Glomerular endothelial cell (primary cell): ENCODE measurements at places on chromosomes 12 and 14. TPM values are rescaled to one million over a fixed set of nuclear protein-coding genes. Genes with fewer than 3 reads are reported as not detected.

GRCh38 chr14:21498540-21499526 is 12.3 kb downstream of the METTL3 start:
- DNase-seq = no peak

The AVPR1A gene
- total RNA-seq = not detected in 2 replicates

- DNase-seq = no peak
Measured at GRCh38 chr12:3154006-3154405, 76.8 kb downstream of the TSPAN9 start.

GRCh38 chr12:88958946-88959345 is 378.7 kb upstream of the KITLG start:
- DNase-seq = no peak

DNA sequence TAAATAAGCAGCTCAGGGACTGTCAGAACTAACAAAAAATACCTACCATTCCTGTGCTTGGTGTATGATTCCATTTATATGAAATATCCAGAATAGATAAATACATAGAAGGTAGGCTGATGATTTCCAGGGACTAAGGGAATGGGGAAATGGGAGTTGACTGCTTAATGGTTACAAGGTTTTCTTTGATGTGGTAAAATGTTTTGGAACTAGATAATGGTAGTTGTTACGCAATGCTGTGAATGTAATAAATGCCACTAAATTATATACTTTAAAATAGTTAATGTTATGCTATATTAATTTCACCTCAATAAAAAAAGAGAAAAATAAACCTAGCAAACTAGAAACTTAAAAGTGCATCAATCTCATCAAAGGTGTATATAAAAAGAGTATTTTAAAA is 41.1 kb downstream of the CEP83 start:
- DNase-seq = no peak

The TPH2 gene
- not detected in 2 replicates for total RNA-seq

The CAPS2 gene
- total RNA-seq = 2.6 TPM in 1 of 2 replicates, not detected in the other

DNA sequence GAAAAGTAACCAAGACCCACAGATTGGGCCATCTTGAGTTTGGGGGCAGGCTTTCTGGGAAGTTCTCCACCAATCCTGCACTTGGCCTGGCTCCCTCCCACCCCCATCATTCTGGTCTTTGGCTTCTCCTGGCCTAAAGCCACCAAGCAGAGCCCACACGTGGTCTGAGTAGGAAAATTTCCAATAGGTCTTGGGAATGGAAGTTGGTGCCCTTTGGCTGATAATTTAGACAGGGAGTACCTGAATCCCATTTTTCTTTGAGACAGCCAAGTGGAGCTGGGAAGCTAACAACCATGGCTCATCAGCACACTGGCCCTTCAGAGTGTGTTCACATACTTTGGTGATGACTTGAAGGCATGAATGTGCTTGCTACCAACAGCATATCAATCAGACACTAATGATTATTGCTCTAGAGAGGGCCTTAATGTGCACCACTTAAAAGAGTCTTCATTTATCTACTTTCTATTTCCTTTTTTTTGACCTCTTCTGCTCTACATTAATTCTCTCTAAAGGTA is 156.0 kb downstream of the EGLN3 start:
- DNase-seq = no peak

The KCNA1 gene
- total RNA-seq = not detected in 2 replicates

The SINHCAF gene
- total RNA-seq = 73.8 and 93.2 TPM in 2 replicates

- no peak for DNase-seq
Measured at GRCh38 chr12:98387444-98387843, 127.9 kb upstream of the TMPO start.

DNA sequence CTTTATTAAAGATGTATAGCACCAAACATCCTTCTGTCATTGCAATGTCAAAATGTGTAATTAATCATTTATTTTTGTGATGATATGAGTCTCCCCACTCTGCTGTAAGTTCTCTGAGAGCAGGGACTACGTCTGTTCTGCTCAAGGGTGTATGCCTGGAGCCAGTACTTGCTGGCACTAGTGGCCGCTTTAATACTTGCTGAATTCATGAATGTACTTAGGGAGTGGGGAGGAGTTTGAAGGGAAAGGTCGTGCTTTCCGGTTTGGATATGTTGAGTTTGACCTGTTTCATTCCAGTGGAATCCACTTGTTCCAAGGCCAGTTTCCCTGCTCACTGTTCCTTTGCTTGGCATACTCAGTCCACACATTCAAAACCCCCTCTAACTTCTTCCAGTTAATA is 1.9 kb upstream of the DCAF5 start:
- DNase-seq = no peak

- no peak for DNase-seq
Measured at GRCh38 chr14:101709962-101710931, 51.3 kb upstream of the PPP2R5C start.

- DNase-seq = no peak
Measured at GRCh38 chr12:108410689-108411088, 71.6 kb upstream of the CMKLR1 start.

GRCh38 chr12:70213707-70214106 is 29.5 kb upstream of the CNOT2 start:
- DNase-seq = no peak

DNA sequence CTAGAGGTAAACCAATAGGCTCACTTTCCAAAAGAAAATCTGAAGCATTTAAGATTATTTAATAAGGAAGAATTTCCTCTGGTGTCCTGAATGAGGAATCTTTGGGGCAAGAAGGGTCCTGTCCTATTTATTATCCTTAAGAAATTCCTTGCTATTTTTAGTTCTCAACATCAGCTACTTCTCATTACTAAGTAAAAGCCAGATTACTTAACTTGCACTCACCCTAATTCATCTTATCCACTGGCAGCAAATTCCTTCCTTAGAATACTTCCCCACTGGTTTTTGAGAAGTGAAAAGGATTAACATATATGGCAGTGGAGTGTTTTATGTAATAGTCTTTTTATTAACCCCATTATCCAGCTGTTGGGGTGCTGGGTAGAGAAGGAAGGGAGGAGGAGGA is 767.7 kb downstream of the DIO2 start:
- DNase-seq = no peak

DNA sequence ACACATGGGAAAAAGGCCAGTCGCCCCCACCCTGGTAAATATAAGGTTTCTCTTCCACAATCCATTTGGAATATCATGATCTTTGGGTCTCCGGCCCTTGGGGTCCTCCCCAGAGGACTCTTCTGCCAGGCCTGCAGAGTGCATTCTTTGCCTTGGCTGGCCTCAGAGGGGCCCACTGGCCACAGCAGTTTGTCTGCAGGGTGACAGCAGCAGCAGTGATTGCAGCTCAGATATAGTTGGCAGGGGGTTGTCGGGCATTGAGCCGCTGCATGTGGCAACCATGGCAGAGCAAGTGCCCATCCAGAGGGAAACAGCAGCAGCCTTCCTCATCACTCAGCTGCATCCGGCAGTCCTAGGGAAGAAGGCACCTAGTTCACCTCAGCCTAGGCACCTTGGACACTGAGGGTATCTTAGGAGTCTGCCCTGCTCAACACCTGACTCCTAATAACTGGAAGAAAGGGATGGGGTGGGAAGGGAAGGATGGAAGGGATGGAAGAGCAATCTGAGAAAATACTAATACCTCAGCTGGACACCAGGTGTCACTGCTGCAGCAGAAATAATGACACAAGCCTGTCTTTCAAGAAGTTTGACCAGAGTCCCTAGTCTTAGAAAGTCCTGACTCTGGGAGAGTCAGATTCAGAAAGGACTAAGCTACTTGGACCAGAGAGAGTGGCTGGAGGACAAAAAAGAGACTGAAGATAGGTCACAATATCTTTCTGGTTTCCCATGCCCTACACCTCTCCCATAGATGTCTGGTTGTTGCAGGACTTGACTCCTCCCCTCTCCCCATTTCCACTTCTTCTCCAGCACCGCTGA is 8.9 kb downstream of the AJUBA start:
- no peak for DNase-seq

The MAP3K9 gene
- total RNA-seq = 0.88 and 2.6 TPM in 2 replicates

The OR6J1 gene
- total RNA-seq = not detected in 2 replicates
